Hematopoietic multipotent progenitor cell treated with erythropoietin and hydrocortisone succinate and interleukin-3 and kit ligand, for 17 days (in vitro differentiated cells): ENCODE measurements at places on chromosomes 5 and 9.

- no peak for DNase-seq
These were observed at the start of gene PCDHB3 for GRCh38 chr5:141100243-141100805. Gene PCDHB3, plus strand, starts transcription at chr5:141100473. Its CDS starts 177 bp downstream, at chr5:141100650.

- no peak for DNase-seq
These were observed 3.6 kb downstream of the PSMD5 start for GRCh38 chr9:120839146-120839545.

DNA sequence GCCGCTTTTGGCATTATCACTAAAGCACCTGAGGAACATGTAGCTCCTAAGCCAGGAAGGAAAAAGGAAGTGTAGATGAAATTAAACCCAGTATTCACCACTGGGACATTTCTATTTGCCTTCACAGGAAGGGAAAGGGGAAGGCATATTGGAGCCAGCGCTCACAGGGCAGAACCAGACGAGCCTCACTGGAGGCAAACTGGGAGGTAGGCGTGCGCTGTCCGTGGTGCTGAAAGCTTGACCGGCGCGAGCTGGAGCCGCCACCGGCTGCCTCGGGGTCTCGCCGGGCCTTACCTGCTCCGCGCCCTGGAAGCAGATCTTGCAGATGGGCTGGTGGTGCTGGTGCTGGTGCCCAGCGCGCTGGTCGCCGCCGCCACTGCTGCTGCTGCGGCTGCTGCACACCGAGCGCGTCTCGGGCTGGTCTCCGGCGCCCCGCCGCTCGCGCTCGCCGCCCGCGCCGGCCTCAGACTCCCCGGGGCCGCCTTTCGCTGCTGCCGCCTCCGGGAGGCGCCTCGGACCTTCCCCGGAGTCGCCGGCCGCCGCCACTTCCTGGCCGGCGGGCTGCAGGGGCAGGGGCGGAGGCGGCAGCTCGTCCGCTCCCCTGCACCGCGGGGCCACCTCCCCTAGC, 732 bp downstream of the MARCHF11 start:
- no peak for DNase-seq

GRCh38 chr5:50420343-50420935, 20.6 kb downstream of the EMB start:
- no peak for DNase-seq

DNA sequence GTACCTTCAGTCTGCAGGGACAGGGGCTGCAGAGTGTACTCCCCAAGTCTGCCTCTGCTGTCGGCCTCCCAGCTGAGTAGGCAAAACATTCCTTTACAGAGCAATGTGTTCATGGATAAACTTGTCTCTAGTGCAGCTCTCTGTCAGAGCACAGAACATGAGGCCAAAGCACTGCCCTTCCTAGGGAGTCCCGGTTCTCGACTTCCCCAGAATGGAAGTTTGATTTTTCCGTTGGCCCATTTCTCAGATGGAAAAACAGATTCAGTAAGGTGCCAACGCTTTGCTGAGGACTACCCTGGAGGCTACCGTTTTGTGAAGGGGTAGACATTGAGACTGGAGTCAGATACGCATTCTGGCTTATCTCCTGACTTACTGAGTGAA, 422 bp upstream of the TRIM32 start:
- DNase-seq, result no peak

- no peak for DNase-seq
These were observed 252.8 kb upstream of the DAP start for GRCh38 chr5:11013793-11014192.

GRCh38 chr5:36844305-36844704, 32.3 kb upstream of the NIPBL start:
- no peak for DNase-seq

- no peak for DNase-seq
These were observed 65.1 kb downstream of the MACROH2A1 start for GRCh38 chr5:135333732-135334515.

- DNase-seq, result no peak
These were observed 3.6 kb upstream of the NR5A1 start for GRCh38 chr9:124510650-124511425.

GRCh38 chr5:154211641-154212390, 21.3 kb downstream of the GALNT10 start:
- DNase-seq, result no peak

- DNase-seq, result no peak
These were observed 155.5 kb upstream of the RAD23B start for GRCh38 chr9:107127608-107128007.

DNA sequence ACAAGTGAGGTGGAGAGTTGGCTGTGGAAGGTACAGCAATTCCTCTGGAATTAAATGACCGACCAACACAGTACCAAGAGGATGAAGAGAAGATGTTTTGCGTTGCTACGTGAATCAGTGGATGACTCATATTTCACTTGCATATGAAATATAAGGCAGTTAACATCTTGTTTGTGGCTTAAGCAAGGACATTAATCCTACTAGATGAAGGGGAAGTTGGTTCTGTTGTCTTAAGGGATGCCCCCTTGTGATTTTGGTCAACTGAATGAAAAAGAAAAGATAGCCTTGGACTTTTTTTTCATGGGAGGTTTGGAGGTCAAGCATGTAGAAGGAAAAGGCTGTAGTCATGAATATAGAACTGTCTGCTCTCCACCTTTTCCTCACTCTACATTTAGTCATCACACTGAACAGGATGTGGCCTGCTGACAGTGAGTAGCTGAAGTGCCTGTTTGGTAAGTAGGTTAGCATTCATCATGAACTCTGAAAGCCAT, 33.9 kb downstream of the VLDLR start:
- no peak for DNase-seq

DNA sequence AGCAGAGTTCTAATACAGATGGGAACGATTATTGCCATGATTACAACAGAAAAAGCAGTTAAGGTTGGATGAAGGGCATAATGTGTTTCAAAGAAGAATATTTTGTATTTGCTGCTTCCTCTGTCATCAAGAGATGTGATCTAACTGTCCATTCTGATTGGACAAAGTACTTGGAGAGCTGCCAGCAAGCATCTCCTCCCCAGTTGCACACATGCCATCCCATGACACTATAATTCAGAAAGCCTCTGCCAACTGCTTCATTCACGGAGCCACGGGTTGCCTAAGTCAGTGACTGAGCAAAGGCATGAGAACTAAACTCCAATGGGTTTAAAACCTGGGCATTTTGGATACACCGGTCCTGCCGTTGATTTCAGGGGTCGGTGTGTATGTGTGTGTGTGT, 253.8 kb downstream of the CRB2 start:
- DNase-seq, result no peak

DNA sequence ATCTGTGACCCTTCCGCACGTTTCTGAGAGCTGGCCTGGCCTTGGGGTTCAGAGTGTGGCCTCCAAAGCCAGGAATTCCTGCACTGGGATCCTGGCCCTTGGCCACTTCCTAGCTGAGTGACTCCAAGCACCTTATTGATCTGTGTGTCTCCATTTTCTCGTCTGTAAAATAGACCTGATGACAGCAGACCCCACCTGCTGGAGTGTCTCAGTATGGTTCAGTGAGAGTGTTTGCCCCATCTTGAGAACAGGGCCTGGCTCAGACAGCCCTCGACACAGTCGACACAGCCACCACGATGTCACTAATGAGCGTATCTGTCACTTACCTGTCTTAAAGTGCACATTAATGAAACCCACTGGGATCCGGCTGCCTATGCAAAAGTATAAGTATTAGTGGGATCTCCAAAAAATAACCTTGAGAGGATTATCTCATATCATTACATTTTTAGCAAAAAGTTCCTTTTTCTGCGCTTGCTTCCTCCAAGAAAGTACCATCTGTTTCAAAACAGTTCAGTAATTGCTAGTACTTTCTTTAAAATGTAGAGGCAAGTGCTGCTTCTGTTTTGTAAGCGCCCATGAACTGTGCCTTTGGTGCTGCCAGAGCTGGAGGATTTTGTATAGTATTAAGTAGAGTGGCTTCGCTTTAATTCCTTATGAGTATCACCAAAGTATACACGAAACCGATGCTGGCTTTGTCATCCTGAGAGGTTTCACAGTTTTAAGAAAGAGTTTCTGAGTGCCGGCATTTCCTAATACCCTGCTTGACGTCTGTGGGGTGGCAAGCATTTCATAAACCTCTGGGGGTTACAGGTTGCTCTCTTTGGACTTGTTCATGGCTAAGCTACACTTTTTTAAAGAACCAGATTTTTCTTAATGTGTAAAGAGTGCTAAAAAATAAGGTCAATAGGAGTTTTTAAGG, 31.7 kb downstream of the UBE2QL1 start:
- DNase-seq, result no peak

GRCh38 chr5:52961274-52961681, 27.9 kb upstream of the ITGA2 start:
- DNase-seq, result no peak

GRCh38 chr9:21579743-21580142, 97.6 kb upstream of the IFNE start:
- no peak for DNase-seq
